Stimulated activated CD4-positive, alpha-beta T cell treated with anti-CD3 and anti-CD28 coated beads, Interleukin-2, amount 100 ng/mL, for 24 hours (primary cell): ENCODE measurements at places on chromosomes 1 and 21.

GRCh38 chr1:9652379-9653209 lies 1.1 kb downstream of the PIK3CD start:
- peak; percentile 62 for DNase-seq

DNA sequence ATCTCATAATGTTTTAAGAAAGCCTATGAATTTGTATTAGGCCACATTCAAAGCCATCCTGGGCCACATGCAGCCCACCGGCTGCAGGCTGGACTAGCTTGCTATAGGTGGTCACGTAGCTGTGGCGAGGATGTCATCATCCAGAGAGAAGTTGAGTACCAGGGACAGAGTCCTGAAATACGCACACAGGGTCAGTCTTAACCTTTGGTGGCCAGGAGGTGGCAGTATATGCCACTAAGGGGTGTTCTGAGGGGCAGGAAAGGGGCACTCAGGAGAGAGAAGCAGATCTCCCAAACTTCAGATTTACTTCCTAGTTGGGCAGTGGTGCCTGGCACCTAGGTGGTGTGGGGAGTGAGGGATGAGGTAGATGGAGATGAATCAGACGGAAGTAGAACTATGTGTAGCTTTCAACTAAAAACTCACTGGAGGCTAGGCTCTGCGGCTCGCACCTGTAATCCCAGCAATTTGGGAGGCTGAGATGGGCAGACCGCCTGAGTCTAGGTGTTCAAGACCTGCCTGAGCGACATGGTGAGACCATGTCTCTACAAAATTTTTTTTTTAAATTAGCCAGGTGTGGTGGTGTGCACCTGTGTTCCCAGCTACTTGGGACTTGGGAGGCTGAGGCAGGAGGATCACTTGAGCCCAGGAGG lies 16.3 kb upstream of the CDK18 start:
- DNase-seq, result peak; percentile 49

DNA sequence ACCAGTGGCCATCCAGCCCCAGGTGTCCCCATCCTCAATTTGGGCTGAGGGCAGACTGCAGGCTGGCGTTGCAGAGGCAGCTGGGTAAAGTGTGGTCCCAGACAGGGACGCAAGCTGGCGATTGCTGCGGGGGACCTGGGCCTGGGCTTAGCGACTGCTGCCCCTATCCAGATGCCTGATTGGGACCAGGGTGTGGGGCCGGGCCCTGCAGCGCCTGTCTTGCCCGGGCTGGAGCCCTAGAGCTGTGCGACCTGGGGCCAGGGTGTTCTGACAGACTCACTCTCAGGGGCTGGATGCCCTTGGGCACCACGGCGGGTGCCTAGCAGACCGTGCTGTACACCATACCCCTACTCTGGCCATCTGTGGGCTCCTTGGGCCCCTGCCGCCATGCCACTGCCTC lies 16.2 kb upstream of the FAAP20 start:
- no peak for DNase-seq

DNA sequence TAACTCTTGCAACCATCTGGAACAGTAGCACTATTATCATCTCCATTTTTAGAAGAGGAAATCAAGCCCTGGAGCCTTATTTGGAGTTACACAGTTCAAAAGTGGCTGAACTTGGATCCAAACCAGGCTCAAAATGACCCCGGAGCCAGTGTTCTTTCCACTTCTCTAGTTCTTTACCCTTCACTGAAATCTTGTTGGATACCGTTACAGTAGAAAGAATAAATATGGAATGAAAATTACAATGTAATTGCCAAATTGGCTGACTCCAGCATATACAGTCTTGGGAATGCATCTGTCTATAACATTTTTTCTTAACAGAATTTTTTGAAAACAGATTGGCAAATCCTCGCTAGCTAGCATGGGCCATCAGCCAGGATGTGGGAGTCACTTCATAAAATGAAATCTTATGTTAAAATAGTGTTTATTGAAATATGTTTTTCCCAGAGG lies 261.4 kb downstream of the CTH start:
- no peak for DNase-seq

DNA sequence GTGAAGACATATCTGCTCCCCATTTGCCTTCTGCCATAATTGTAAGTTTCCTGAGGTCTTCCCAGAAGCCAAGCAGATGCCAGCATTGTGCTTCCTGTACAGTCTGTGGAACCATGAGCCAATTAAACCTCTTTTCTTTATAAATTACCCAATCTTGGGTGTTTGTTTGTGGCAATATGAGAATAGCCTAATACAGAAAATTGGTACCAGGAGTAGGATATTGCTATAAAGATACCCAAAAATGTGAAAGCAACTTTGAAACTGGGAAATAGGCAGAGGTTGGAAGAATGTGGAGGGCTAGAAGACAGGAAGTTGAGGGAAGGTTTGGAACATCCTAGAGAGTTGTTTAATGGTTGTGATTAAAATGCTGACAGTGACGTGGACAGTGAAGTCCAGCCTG lies 90.8 kb downstream of the HHIPL2 start:
- DNase-seq, result no peak

DNA sequence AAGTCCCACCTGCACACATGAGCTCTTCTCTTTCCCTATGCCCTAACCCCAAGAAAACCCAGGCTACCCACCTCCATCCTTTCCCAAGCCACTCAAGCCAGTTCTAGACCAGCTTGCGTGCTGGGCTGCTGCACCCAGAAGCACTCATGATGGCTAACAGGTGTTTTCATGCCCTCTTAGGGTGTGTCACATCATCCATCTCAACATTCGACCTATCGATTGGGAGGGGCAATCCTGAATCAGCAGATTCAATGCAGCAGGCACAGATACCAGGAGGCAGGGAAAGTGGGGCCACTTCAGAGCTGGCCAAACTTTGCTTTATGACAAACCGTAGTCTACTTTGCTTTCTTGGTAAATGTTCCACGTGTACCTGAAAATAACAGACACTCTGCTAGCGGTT lies 6.6 kb upstream of the PRMT2 start:
- no peak for DNase-seq

DNA sequence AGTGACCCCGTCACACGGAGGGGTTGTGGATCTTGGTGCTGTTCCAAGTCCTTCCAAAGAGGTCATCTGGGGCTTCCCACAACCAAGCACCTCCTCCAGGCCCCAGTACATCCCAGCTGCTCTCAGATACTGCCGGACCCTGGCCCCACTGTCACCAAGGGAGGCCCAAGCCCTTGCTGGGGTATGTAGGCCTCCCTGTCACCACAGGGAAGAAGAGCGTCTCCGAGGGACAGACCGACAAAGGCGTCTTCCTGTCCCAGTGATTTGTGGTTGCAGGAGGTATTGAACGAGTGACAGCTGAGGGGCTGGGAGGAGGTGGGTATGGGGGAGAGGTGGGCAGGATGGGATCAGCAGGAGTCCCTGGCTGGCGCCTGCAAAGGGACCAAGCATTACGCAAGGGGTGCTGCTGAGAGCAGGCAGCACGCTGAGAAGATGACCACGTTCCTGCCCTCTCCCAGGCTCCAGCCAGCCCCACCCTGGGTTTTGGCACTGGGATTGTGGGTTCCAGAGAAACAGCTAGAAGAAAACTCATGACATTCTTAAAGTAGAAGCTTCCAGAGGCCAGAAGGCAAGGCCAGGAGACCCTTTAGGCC lies 29.7 kb downstream of the LRP8 start:
- no peak for DNase-seq

GRCh38 chr21:46663754-46664153 lies 28.3 kb downstream of the PRMT2 start:
- DNase-seq, result no peak

DNA sequence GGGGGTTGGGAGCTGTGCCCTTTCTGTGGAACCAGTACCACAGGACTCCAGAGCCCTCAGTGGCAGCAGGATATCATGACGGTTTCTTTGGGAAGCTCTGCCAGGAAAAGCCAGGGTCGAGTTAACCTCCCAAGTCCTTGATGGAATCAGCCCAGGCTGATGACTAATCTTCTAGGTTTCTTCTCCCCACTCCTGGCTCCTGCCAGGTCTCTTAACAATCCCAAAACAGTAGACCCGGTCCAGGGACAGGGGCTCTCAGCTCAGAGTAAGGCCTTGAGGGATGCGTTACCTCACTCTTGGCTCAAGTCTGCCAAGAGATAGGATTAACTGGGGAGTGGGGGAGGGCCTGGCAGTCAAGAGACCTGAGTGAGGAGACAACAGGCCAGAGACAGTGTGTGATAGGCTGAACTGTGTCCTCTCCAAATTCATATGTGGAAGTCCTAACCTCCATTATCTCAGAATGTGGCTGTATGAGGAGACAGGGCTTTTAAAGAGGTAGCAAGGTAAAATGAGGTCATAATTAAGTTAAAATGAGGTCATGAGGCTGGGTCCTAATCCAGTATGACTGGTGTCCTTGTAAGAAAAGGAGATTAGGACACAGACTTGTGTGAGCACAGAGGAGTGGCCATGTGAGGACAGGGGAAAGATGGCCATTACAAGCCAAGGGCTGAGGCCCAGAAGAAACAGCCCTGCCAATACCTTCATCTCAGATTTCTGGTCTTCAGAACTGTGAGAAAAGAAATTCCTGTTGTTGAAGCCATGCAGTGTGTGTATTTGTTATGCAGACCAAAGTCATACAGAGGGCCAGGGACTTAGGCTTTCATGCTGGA lies 95.0 kb downstream of the BEND5 start:
- DNase-seq, result no peak
